ENCODE measurements at places on chromosomes 11 and 22.

- DNase-seq, result no peak
Observed at GRCh38 chr11:71213696-71214552, 38.5 kb downstream of the SHANK2 start.

DNA sequence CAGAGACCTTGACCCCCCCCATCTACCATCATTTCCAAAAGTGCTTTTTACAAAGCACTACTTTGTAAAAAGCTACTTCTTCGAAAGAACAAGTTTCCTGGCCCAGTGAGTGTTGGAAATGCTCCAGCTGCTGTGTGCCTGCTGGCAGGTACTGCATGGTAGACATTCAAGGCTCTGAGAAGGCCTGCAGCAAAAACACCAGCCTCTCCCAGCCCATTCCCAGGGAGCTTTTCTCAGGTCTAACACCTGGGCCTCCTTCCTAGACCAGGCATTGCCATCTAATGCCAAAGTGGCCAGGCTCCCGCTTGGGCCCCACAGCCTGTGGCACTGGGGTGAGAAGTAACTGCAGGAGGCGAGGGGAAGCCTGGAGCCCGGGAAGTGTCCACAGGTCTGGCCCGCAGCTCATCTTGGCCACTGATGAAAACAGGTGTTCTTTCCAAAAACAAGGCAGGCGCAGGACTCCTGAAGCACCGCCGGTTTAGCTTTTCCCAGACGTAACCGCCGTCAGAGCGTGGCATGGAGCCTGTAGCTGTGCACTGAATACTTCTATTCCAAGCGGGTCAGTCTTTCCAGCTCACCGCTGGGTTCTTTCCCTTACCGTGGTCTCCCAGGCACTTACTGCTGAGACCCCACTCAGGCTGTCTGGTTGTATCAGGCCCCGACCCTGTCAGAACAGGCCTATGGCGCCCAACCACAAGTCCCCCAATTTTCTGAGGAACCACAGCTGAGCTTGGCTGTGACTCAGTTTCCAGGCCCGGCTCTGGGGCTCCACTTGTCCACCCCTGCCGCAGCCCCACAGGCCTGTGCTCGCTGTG is 1.2 kb upstream of the TCIRG1 start:
- DNase-seq, result peak; percentile 49

DNA sequence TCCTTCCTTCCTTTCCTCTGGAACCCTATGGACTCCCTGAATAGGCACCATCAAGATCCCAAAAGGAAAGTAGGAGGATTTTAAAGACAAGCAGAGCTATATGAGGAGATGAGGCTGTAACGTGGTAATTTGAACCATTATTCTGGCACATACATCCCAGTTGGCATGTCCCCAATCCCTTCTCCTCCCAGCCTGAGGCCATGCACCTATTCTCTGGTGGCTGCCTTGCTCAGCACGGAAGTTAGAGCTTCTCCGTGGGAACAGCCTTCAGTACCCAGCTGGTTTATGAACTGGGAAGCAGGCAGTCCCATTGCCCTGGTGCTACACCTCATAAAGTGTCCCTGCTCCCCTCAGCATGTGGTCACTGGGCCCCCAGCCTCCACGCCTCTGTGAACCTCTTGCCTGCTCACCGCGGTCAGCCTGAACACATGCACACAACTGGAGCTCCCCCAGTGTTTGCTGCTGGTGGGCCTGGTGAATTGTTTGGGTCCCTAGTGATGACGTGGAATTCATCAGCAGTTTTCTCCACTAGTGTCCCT is 139.9 kb upstream of the PLET1 start:
- no peak for DNase-seq

- DNase-seq, result peak; percentile 55
Observed at GRCh38 chr11:1546536-1547466, 25.3 kb downstream of the DUSP8 start.

DNA sequence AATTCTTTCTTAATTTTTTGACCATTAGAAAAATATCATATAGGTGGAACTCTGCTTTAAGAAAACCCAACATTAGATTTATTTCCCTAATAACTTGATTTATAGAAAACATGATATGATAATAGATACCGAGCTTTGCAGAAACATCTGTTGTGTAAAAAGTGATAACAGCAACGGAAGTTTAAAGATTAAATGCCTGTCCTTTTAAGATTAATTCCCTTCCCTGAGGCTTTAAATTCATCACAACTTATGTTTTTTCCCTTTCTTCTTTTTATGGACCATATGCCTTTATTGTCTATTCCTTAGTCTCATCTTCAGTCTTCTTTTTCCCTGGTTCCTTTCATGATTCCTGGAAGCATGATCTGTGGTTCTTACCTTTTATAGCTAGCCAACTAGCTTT is 1.9 kb downstream of the USP47 start:
- DNase-seq, result no peak

DNA sequence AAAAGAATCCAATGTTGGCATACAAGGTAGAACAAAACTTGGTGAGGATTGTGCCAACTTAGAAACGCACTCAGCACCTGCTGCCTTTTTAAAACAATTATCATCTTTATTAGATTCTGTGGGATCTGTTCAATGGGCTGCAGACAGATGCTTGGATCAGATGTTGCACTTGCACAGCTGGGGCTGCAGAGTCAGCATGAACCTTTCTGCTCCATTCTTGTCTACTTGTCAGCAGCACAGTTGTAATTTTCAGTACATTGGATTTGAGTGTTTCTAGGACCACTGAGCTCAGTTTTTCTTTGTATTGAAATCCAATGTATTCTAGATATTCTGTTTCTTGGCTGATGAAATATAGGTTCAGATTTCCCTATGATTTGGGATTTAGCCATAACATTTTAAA is 164.5 kb downstream of the LUZP2 start:
- no peak for DNase-seq

GRCh38 chr11:130020323-130020722 is 17.7 kb upstream of the PRDM10 start:
- DNase-seq, result no peak

- no peak for DNase-seq
Observed at GRCh38 chr11:111846636-111847035, 24.7 kb downstream of the ALG9 start.

DNA sequence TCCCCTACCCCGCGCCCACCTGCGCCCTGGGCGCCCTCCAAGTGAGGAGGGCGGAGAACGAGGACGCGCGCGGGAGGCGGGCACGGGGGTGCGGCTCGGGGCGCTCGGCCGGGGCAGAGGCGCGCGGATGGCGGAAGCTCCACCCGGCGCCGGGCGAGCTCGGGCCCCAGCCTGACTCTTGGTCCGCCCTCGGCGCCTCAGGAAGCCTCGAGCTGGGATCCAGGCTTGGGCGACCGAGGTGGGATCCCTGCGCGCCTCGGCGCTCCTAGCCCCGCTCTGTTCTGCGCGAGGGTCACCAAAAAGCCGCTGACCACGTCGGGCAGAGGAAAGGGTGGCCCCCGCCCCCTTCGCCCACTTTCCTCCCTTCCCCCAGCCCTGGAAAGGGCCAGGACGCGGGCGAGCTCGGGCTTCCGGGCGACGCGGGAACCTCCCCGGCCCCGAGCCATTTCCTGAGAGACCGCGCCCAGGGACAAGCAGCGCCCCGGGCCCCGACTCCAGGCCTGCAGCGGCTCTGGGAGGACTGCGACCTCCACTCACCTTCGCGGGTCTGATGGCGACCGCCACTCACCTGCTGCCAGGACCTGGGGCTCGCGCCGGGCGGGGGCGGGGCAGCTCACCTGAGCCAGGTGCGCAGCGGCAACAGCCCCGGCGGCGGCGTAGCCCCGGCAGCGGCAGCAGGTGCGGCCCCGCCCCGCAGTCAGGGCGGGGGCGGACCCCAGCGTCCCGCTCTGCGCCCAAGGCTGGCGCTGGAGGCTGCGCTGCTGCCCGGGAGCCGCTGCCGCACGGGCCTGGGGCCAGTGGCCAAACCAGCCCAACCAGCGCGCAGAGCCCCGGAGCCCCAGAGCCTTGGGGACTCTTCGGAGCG is 2.2 kb upstream of the SIGIRR start:
- peak; percentile 68 for DNase-seq

- DNase-seq, result no peak
Observed at GRCh38 chr11:112631333-112631732, 329.9 kb upstream of the NCAM1 start.

DNA sequence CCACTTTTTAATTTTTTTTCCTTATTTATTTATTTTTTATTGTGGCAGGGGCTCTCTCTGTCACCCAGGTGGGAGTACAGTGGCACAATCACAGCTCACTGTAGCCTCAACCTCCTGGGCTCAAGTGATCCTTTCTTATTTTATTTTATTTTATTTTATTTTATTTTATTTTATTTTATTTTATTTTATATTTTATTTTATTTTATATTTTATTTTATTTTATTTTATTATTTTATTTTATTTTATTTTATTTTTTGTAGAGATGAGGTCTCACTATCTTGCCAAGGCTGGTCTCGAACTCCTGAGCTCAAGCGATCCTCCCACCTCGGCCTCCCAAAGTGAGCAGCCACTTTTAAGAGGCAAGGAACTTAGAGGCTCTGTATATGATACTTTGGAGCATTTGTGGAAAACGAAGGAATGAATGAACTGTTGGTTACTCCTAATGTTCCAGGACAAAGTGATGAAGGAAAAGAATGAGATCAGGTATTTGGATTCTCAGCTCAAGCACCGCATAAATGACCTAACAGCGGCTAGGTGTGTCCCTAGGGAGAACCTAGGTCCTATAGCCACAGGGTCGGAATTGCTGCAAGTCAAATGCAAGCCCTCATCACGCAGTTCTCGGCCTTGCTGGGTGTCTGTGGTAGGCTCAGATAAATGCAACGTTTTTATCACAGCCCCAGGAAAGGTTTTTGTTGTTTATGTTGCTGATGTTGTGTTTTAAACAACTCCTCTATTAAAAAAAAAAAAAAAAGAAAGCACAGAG is 36.5 kb downstream of the ASCL2 start:
- no peak for DNase-seq

- no peak for DNase-seq
Observed at GRCh38 chr11:34397120-34397519, 39.3 kb upstream of the ABTB2 start.

DNA sequence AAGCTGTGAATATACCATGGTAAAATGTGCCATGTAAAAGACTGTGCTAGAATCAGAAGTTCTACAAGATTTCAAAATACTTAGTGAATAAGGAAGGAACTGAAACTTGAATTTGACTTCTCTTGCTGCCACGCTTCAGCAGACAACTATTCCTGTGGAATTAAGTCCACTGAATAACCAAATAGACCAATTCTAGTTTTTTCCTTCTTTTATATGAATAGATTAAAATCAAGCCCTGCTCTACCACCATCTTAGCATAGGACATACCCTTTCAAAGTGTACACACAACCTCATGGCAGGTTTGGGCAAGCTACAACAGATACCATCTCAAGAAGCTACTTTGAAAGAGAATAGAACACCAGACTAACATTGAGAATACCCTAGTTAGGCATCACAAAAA is 23.4 kb upstream of the CLNS1A start:
- DNase-seq, result no peak

All from psoas muscle (tissue), 8 donors.